H4 (cell line): ENCODE measurements at places on chromosomes 7 and 10. TPM values are rescaled to one million over a fixed set of nuclear protein-coding genes. Genes with fewer than 3 reads are reported as not detected.

Gene MRLN
- total RNA-seq, result not detected in 2 replicates

Gene FZD8
- total RNA-seq, result 1.6 and 2.5 TPM in 2 replicates

Gene CALML5
- not detected in 2 replicates for total RNA-seq

Gene CTAGE4
- total RNA-seq, result 0.15 and 0.16 TPM in 2 replicates

Gene HOGA1
- total RNA-seq, result 0.97 and 1.3 TPM in 2 replicates

Gene DAGLB
- 16.2 and 29.2 TPM in 2 replicates for total RNA-seq

Gene APBB1IP
- total RNA-seq, result not detected in 2 replicates

Gene PAX4
- total RNA-seq, result not detected in 2 replicates

- peak; percentile 21 for DNase-seq
Observed at GRCh38 chr10:129233351-129234148, 233.5 kb upstream of the MGMT start.

GRCh38 chr7:1863091-1863900, 193.2 kb downstream of the ELFN1 start:
- DNase-seq, result no peak

DNA sequence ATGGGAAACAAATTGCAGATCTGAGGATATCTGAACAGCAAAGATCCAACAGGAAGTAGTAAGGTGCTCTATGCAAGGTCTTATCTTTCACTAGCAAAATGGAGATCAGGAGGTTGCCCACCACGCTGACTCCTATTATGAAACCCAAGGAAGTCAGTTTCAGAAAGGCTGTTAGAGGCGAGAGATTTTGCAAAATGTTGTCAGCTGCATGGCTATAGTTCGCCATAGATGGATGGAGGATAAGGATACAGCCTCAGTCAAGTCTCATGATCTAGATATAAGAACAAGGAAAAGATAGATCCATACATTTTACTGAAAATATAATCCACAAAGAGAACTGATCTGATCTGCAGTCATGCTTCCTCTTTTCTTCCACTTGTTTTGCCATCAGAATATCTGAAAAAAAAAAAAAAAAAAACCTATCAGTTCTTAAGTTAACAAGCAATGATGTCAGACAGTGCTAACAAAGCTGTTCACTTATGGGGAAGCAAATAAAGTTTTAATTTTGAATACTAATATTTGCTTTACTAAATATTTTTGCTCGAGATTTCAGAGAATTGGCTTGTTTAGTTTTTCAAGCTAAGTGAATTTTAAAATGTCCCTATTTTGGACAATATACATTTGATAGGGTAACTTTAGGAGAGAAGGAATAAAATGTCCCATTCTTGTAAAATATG, 2.0 kb downstream of the GPR85 start:
- DNase-seq, result no peak

GRCh38 chr10:127907411-127908105, 655 bp downstream of the PTPRE start:
- DNase-seq, result no peak

GRCh38 chr7:134831862-134832261, 52.4 kb downstream of the CALD1 start:
- DNase-seq, result no peak

DNA sequence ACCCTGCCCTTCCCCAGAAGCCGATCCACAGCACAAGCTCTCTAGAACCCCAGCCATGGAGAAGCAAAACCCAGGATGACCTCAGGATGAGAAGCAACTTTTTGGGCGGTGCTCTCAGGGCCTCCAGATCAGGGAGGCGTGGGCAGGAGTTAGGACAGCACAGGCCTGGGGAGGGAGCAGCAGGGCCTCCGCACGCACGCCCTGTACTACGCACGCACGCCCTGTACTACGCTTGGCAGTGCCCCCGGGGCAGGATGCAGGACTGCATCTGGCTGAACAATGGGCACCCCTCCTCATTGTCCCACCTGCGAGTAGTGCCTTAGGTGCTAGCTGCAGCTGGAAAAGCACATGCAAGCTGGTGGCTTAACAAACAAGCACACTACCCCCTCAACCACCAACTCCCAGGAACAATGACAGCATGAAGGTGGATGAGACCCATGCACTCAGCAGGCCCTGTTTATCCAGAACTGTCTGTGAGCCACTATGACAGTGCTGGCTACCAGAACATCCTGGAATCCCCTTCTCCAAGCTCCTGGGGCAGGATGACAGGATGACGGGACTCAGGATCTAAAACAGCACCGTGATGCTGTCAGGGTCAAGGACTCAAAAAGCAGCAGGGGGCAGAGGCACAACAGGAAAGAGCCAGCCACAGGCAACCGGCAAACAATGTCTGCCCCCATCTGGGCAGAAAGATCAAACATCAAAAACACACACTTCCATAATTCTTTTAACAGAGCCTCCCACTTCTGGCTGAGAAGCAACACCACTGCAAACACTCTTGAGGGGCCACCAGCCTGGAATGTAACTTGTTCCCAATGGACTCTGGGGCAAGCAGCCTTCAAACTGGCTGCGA, 11.8 kb downstream of the PODXL start:
- DNase-seq, result peak; percentile 57

GRCh38 chr10:74975758-74976157, 135.7 kb upstream of the SAMD8 start:
- DNase-seq, result no peak

GRCh38 chr7:133795068-133795665, 332.0 kb upstream of the LRGUK start:
- DNase-seq, result no peak

GRCh38 chr10:78371136-78371535, 337.5 kb downstream of the RPS24 start:
- no peak for DNase-seq

- DNase-seq, result peak; percentile 31
Observed at GRCh38 chr10:132027423-132027983, 38.2 kb upstream of the JAKMIP3 start.

GRCh38 chr10:1448252-1448930, 288.9 kb downstream of the ADARB2 start:
- DNase-seq, result no peak
